ENCODE measurements at places on chromosomes 12 and 14.

DNA sequence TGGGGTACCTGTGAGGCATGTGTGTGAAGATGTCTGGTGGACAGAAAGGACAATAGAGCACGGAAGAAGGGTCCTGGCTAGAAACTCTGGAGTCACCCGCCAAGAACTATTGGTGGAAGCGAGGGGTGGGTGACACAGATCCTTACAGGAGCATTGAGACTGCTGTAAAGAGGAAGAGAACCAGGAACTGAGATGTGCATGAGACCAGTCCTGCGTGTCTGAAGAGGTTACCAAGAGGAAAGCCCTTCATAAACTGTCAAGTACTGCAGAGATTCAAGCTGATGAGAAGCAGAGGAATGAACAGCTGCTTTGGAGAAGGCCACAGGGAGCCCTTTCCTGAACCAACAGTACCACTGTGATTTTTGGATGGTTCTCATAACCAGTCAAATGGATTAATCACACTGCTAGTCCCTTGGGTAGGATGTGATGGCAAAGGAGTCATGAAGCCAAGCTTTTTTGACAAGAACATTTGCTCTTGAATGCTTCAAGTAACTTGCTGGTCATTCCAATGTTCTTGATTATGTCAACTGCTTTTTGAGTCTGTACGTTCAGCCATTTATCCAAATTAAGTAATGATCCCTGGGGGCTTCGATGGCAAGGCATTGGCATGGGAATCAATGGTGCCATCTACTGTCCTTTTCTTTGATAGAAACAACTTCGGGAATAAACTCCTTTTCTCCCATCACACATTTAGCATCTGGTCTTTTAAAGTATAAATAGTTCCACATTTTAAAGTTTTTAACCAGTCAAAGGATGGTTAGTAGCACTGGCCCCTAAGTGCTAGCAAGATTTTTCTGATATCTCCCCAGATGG lies 42.9 kb downstream of the GPR135 start:
- DNase-seq: no peak

GRCh38 chr12:74071182-74071581 lies 466.5 kb upstream of the ATXN7L3B start:
- no peak for DNase-seq

- no peak for DNase-seq
These were observed 17.8 kb downstream of the CCDC92 start for GRCh38 chr12:123954647-123955350.

GRCh38 chr12:55034218-55034617 lies 14.4 kb downstream of the NEUROD4 start:
- no peak for DNase-seq

DNA sequence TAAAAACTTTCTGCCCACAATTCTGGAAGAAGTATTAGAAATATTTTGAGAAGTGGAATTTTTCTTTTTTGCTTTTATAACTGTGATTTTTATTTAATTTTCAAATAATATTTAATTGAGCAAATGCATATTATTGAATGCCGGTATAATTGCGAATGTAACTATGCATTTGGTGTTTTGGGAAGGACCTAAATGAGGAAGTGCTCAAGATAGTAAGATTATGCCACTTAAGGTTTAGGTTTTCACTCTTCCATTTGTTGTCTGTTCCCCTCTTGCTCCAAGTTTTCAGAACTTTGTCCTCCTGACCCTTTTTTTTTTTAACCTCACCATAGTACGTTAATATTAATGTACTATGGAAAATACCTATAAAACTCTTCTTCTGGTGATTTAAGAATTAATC lies 85.8 kb downstream of the KIAA0586 start:
- DNase-seq: no peak

- DNase-seq: no peak
These were observed 328.1 kb downstream of the BTG1 start for GRCh38 chr12:91817517-91817916.

DNA sequence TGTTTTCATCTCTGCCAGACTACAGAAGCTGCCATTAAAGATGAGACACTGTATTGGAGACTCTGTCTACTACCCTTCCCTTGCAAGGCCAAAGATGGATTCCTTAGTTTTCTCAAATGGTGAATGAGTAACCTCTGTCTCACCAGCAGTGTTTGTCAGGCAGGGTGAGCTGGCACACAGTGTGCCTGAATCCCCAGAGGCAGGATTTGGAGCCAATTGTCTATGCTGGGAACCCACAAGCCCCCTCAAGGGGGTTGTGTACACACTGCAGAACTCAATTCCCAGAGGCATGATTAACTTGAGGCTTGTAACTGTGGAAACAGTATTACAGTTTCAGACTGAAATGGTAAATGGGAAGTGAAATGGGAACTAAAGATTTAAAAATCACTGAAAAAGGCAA lies 136.8 kb upstream of the PTPRB start:
- DNase-seq: no peak

DNA sequence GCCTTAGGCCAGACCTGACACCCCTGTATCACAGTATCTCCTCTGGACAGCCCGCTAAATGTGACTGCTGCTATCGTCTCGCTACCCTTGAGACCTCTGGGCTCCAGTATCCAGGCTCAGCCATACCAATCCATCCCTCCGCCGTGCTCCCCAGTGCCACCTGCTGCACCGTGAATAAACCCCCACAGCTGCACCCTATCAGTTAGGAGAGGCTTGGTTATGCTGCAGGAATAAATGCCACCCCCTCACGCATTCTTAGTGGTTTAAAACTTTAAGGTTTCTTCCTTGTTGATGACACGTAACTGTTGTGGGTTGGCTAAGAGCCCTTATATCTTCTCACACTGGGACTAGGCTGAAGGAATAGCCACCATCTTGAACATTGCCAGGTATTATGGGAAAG lies 12.1 kb downstream of the CCDC63 start:
- DNase-seq: no peak

GRCh38 chr14:35341454-35341750 lies 49.2 kb downstream of the PSMA6 start:
- no peak for DNase-seq

DNA sequence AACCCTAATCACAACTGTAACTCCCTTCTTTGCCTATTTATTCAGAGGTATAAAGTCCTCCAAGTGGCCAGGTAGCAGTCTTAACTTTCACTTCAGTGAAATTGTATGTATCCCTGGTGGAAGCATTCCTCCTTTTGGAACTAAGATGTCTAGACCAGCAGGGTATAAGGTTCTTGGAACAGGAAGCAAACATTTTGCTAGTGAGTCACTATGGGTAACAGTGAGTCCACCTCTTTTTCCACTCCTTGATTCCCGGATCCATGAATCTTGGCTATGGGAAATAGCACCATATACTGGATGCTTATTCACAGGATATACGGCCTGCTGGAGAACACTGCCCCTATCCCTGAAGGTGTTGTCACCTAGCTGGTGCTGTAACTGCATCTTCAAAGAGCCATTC lies 80.2 kb downstream of the KCNA5 start:
- no peak for DNase-seq

DNA sequence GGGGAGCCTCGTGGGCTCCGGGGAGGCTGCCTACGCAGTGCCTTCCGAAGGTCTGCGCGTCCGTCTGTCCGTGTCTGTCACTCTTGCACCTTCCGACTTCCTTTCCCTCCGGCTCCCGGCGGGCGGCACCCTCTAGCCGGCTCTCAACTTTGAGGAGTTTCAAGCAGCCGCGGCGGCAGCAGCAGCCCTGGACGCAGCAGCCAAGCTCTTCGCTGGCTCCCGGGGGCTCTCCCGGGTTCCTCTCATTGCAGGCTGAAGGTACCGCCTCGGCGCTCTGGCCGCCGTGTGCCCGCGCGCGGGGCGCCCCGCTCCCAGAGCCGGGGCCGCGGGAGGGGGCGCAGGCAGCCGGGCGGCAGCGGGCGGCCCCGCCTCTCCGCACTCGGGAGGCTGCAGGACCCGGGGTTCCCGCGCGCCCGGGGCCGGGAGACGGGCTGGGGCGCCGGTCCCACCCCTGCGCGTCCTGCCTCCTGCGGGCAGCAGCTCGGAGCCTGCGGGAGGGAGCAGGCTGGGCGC lies at the start of the genes AMIGO2 and PCED1B:
AMIGO2 (minus strand) TSS at position 492 of the 513 bp plus-strand sequence. CDS start 957 bp downstream, outside the sequence.
PCED1B (plus strand) TSS at position 154 of the 513 bp plus-strand sequence. CDS start 155,443 bp downstream, outside the sequence.
- peak; percentile 49 for DNase-seq

DNA sequence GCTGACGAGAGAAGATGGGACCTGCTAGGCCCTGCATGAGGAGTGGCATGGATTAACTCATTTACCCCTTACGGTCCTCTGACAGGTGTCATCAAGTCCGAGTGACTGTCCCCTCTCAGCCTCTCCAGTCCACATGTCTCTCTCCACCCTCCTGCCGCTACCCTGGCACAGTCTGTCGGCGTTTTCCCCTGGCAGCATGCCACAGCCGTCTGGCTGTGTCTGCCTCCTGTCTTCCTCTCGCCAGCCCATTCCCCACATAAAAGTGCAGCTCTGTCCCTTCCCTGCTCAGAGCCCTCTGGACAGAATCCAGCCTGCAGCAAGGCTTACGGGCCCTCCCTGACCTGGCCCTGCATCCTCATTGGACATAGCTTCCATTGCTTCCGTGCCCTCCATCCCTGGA lies 45.6 kb downstream of the UBE3B start:
- DNase-seq: no peak

- DNase-seq: no peak
These were observed 613 bp downstream of the SRSF9 start for GRCh38 chr12:120468821-120469449.

DNA sequence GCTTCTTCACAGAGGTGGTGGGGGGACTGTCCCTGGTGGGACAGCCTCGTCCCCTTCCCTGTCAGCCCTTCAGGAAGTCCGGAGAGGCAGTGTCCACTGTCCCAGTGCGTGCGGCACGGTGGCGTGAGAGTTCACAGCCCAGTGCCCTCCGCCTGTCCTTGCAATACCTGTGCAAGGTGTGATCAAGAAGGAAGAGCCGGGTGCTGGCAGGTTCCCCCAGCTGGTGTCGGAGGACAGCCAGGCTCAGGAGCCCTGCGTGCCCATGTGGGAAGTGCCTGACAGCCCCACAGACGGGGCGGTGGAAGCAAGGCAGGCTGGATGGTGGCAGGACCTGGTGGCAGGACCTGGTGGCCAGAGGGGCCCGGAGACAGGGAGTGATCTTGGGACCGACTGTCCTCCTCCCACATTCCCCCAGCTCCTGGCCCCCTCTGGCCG lies 16.4 kb downstream of the NOC4L start:
- DNase-seq: no peak

- no peak for DNase-seq
These were observed 23.0 kb downstream of the KCNJ8 start for GRCh38 chr12:21751517-21751916.

DNA sequence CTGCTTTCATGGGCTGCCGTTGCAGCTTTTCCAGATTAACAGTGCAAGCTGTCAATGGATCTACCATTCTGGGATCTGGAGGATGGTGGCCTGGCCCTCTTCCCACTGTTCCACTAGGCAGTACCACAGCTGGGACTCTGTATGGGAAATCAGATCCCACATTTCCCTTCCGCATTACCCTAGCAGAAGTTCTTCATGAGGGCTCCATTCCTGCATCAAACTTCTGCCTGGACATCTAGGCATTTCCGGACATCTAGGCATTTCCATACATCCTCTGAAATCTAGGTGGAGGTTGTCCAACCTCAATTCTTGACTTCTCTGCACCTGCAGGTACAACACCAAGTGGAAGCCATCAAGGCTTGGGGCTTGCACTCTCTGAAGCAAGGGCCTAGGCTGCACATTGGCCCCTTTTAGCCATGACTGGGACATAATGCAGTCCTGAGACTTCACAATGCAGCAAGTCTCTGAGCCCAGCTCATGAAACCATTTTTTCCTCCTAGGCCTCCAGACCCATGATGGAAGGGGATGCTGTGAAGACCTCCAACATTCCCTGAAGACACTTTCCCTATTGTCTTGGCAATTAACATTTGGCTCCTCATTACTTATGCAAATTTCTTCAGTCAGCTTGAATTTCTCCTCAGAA lies 863.3 kb downstream of the C12orf50 start:
- no peak for DNase-seq

GRCh38 chr12:102167821-102168604 lies 29.6 kb downstream of the PMCH start:
- DNase-seq: no peak

DNA sequence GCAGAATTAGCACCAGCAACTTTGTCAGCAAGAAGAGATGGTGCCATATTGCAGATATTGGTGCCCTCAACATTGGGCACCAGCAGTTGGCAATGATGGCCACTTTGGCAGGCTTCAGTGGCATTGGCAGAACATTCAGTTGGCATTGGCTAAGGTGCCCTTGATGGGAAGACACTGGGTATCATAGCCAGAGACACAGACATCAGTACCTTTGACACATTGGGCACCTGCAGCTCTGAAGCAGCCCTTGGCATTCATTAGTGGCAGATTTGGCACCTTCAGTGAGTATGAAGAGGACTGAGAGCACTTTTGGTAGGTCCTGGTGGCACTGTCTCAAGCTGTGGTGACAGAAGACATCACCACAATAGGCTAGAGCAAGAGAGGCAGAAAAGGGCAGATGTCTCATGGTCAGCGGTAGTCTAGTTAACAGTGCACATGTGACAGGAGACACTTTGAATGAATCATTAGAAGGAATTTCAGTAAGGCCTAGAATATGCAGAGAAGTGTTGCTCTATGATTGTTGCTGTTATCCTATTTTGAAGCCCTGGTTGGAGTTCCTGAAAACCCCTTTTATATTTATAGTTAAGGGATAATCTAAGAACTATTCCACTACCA lies 422.2 kb downstream of the APAF1 start:
- no peak for DNase-seq

DNA sequence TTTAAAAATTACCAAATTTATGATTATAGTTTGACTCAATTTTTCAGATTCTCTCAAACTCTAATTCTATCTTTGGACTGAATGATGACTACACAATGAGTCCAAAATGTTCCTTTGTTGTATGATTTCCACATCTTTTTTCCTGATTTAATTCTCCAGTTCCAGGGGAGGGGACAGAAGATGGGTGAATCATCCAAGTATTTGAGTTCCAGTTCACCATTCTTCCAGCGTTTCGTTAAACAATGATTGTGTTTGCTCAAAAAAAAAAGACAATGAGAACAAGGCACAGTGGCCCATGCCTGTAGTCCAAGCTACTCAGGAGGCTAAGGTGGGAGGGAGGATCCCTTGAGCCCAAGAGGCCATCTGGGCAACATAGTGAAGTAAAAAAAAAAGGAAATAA lies 23.8 kb downstream of the BAZ1A start:
- no peak for DNase-seq

- DNase-seq: no peak
These were observed 47.7 kb downstream of the CYP46A1 start for GRCh38 chr14:99731547-99732435.

DNA sequence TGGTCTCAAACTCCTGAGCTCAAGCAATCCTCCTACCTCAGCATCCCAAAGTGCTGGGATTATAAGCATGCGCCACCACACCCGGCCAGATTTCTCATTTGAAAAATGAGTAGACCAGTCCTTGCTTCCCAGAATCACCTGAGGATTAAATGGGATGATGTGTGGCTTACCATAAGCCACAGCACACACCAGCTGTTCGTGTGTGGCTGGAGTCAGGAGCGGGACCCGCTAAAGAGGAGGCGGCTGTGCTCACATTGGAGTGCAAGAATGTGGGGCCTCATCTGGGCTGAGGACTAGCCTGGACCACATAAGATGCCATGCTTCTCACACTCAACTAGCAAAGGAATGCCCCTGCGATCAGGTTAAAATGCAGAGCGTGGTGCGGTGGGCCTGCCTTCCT lies 6.7 kb upstream of the ALDH2 start:
- DNase-seq: no peak

GRCh38 chr12:34298971-34299801 lies 276.9 kb downstream of the ALG10 start:
- no peak for DNase-seq

All from activated CD8-positive, alpha-beta memory T cell treated with anti-CD3 and anti-CD28 coated beads for 48 hours (primary cell).